ENCODE measurements at places on chromosomes 12 and 14.

DNA sequence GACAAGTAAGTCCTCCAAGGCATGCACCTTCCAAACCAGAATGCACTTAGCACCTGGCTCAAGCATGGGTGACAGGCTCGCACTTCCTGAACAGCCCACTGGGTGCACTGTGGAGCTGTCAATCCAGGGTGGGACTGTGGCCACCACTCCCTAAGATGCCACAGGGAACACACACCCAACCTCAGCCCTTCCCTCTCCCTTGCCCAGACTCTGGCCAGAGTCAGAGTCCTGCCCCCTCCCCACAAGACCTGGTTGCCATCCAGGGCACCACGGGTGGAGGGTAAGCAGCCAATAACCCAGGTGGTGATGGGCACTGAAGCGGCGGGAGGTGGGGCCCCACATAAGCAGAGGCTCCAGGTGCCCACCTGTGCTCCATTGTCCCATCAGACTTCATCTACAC is 160.6 kb downstream of the MYRFL start:
- DNase-seq, result no peak

- DNase-seq, result no peak
Observed at GRCh38 chr14:92460916-92461579, 52.5 kb upstream of the RIN3 start.

GRCh38 chr12:49010092-49010668 is 8.4 kb downstream of the PRKAG1 start:
- no peak for DNase-seq

DNA sequence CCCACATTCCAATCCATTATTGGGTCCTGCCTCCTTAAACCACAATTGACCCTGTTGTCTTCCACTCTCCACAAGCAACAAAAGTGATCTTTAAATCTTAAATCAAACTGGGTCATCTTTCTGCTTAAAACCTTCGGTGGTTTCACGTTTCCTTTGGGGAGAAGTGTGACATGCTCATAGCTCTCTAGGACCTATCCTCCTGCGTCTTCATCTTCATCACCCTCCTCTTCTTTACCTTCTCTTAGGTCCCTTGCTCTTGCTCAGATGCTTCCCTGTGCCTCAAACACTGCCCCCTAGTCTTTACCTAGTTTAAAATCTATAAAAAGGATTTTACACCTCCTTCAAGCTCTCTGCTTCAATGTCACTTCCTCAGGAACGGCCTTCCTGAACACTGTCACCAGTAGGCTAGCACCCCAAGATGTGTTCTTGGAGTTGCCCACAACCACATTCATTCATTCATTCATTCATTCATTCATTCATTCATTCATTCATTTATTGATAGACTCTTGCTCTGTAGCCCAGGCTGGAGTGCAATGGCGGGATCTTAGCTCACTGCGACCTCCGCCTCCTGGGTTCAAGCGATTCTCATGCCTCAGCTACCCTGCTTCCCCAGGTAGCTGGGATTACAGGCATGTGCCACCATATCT is 46.8 kb downstream of the GALNT4 start:
- DNase-seq, result no peak

DNA sequence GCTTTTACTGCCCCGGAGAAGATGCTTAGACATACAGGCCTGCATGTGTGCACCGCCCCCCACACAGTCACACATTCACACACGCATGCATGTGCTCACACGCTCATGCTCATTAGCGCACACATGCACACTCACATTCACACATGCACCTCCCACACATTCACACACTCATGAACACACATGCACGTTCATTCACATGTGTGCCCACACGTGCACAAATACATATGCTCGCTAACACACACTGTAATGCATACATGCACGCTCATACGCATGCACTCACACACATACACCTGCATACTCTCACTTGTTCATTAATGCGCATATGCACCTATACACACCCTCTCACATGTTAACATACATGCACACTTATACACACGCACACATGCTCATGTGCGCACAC is 21.9 kb downstream of the TMEM132C start:
- no peak for DNase-seq

DNA sequence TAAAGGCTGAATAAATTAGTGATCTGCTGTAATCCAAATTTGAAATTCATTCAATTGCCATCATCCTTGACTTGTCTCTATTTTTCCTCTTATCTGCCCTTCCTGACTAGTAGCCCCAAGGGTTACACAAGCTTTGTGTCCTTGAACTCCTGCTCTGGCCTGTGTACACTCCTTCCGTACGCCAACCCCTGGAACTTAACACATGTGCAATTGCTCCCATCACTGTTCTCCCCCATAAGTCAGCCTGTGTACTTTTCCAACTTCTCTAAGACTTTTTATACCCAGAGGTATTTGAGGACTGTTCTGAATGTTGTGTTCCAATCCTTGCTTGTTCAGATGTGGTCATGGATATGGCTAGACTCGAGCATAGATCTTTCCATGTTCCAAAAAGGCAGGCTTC is 171.1 kb upstream of the G2E3 start:
- DNase-seq, result no peak

GRCh38 chr12:119825262-119825661 is 51.9 kb downstream of the CIT start:
- no peak for DNase-seq

DNA sequence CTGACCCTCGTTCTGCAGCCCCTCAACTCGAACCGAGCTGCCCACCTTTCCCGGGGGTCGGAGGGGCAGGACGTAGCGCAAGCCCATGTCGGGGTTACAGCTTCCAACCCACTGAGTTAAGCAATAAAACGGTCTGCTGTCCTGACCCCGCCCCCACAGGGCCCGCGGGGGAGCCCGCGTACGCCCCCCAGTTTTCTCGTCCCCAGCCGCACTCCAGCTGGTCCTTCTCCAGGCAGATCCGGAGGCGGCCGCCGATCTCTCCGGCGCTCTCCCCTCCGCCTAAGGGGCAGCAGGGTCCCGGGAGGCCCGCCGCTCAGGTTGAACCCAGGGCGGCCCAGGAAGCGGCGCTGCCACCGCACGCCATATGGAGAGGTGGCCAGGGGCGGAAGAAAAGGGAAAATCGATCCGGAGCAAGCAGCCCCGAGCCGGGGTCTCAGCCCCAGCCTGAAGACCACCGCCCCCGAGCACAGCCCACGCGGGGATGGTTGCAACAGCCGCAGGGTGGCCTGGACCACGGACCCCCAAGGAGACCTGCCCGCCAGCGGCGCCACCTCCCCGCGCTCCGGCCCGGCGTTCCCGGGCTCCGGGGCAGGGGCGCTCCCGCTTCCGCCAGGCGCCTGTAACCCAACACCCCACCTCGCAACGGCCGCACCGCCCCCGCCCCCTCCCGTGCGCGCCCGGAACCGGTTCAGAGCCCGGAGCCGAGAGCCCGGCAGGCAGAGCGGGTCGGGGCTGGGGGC is 760 bp downstream of the ACTN1 start:
- DNase-seq, result peak; percentile 12
